Stimulated activated CD4-positive, alpha-beta T cell treated with anti-CD3 and anti-CD28 coated beads, Interleukin-1b, Interleukin-23, amount 100 ng/mL, for 1 hour (primary cell): ENCODE measurements at places on chromosomes 3 and 15.
A peak's percentile ranks its signal among the peaks of the same experiment; 100 is the strongest.

DNA sequence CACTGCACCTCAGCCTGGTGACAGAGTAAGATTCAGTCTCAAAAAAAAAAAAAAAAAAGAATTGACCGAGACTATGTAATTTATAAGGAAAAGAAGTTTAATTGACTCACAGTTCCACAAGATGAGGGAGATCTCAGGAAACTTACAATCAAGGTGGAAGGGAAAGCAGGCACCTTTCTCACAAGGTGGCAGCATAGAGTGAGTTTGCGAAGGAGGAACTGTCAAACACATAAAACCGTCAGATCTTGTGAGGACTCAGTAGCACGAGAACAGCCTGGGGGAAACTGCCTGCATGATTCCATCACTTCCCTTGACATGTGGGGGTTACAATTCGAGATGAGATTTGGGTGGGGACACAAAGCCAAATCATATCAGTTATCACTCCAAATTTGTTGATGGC is 380.9 kb downstream of the EDEM1 start:
- no peak for DNase-seq

DNA sequence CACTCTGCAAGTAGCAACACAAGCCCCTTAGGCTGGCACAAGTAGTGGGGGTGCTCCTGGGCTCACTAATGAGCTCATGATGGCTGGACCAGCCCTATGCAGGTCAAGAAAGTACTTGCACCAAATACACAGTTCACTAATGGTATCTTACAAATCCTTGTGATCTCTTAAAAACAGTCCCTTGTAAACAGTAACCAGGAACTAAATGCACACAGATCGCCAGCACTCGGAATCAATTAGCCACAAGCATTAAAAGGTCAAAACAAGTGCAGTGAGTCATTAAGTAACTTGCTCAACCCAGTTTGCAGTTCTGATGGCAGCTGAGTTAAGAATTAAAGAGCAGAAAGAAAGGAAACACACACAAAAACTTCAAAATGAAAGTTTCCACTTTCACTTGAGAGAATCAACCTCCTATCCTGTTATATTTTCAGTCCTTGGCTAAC is 43.2 kb downstream of the ARHGEF3 start:
- DNase-seq, result no peak

GRCh38 chr3:48688032-48688736 is 2.5 kb upstream of the NCKIPSD start:
- DNase-seq, result no peak

DNA sequence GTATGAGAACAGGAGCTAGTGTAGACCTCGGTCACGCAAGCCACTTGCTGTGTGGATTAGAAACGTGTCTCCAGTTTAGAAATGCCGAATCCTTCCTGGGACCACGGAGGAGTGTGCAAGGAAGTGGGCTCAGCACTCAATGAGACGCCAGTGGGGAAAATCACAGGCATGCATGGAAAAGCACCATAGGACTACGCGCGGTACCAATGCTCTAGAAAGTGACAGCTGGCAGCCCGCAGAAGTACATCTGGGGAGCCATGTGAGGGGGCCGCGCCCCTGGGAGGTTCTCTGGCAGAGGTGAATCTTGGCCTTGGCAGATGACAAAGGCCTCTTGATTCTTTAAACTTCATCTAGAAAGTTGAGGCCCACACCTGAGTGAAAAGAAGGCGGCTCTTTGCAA is 99.3 kb downstream of the LRRK1 start:
- no peak for DNase-seq

DNA sequence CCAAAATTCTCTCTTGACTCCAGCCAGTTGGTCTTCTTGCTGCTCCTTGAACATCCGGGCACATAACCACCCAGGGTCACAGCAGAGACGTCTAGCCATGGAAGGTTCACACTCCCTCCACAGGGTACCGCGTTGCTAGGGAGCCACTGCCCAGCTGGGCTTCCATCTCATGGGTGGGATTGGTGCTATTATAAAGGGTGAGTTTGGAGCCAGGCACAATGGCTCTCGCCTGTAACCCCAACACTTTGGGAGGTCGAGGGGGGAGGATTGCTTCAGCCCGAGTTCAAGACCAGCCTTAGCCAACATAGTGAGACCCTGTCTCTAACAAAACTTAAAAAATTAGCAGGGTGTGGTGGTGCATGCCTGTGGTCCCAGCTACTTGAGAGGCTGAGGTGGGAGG is 17.5 kb upstream of the SKOR1 start:
- DNase-seq, result no peak

GRCh38 chr3:123311201-123311600 is 109.5 kb downstream of the SEC22A start:
- no peak for DNase-seq

DNA sequence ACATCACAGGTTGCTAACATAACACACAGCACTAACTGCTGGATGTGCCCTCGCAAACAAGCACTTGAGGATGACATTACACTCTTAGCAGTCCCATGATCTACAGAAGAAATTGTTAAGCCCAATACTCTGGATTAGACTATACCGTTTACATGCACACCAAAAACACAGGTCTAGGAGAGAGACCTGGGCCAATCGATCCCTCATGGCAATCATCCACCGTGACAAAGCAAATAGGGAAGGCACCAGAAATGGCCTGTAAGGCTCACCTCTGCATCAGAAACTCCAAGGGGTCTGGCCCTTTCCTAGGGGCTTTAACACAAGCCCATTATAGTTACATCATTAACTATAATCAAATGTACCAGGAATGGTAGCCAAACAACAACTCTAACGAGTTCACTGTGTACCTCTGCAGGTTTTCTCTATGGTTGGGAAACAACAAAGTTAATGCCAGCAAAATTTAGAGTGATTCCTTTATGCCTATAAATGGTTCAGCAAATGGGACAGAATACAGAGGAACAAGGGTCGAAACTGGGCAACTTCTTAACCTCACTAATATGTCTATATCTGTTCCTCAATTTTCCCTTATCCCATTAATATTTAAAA is 18.5 kb downstream of the TRANK1 start:
- DNase-seq, result no peak

GRCh38 chr3:13040361-13041074 is 32.7 kb downstream of the IQSEC1 start:
- DNase-seq, result no peak

GRCh38 chr15:38818157-38818790 is 253.7 kb upstream of the RASGRP1 start:
- DNase-seq, result no peak

GRCh38 chr3:98699132-98699531 is 64.0 kb upstream of the ST3GAL6 start:
- DNase-seq, result no peak

DNA sequence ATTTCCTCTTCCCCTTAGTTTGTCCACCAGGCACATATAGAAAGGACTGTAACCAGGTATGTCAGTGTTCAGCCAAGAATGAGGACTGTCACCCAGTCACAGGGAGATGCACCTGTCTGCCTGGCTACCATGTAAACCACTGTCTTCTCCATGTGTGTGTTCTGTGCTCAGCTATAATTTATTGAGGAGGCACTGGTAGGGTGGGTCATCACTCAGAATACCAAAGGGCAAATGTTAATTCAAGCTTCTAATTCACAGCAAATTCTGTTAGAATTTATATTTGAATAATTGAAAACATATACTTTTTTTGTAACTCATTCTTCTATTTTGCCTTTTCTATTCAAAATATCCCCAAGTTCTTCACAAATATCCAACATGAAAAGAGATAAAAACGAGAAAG is 780.4 kb downstream of the MECOM start:
- DNase-seq, result no peak

- DNase-seq, result no peak
Measured at GRCh38 chr15:101543026-101543390, 53.5 kb upstream of the PCSK6 start.

GRCh38 chr15:56963710-56964109 is 45.3 kb downstream of the TCF12 start:
- DNase-seq, result no peak

- DNase-seq, result peak; percentile 66
Measured at GRCh38 chr15:68229386-68230156, at the start of gene CLN6. CLN6 (minus strand) TSS chr15:68229728; CDS start chr15:68229584, 144 bp downstream.

GRCh38 chr3:55094676-55095075 is 166.8 kb upstream of the LRTM1 start:
- DNase-seq, result no peak

- DNase-seq, result no peak
Measured at GRCh38 chr3:71237672-71238071, 345.9 kb downstream of the FOXP1 start.

DNA sequence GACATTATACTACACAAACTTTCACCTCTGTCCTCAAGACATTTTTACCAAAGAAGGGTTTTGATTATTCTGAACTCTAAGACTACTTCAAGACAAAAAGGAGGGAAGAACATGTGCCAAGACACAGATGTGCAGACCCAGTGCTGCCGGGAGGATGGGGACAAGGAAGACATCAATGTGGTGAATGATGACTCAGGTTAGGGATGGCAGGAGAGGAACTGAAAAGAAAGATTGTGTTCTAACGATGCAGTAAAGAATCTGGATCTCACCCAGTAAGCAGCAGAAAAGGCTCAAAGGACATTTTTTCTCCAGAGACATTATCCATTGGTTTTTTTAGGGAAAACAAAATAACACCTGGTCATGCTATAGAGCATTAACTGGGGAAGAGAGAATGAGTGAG is 449.9 kb upstream of the NR2F2 start:
- no peak for DNase-seq

DNA sequence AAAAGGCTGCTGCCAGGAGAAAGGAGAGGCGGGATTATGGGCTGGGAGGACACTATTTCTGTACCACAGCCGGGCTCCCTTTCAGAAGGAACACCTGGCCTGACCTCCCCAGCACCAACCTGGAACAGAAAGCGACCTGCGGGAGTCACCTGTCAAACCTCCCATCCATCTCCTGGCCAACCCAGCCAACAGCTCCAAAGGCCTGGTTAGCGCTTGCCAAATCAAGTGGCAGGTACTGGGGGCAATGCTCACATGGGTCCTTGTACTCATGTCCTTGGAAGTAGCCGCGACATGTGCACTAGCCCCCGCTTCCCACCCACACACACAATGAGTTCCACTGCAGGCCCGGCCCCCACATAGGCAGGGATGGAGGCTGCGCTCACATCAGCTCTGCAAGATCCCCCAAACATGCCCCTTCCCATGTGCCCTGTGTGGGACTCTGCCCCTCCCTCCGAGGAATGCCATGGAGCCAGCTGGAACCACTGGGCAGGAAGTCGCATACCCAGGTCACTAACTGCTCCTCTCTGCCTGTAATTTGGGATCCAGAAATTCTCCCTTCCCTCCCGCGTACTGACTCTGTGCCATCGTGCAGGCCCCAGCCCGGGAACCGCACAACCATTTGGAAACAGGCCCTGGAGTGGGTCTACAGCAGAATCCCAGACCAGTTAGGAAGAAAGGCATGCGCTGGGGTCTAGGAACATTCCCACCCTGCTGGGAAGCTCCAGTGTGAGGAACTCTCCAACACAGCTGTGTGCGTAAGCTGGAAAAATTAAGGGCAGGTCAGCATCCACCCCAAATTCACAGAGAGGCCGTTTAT is 98.9 kb downstream of the LRIG1 start:
- DNase-seq, result no peak

DNA sequence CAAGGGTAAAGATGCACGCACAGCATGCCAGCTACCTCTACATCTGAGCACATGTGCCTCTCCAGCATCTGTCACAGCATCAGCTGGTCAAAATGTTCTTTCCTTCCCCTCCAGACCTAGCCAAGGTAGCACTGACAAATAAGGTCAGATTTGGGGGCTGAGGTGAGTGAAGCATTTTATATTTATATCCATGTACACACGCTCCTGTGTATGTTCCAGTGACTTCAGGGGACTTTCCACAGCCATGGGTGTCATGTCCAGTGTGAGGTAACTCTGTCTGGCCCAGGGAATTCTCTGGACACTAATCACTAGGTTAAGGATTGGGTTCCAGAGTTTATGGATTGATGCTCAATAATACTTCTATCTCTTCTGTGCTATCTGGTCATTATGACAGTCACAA is 165.2 kb upstream of the TP63 start:
- no peak for DNase-seq

DNA sequence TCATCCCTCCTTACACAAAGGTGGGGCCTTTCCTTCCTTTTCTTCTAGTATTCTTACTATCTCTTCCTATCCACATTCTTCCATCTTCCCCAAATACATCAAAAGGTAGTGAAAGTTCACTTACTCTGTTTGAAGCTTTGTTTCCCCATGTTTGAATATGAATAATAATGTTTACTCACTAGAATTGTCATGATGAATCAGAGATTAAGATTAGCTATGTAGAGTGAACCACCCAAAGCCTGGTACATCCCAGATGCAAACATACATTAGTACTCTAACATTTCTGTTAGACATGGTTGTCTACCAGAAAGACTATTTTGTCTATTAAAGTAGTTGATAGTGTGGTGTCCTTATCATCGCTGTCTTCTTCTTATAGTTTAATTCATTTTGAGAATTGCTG is 327.1 kb upstream of the TBC1D5 start:
- no peak for DNase-seq

GRCh38 chr15:64051407-64052259 is 5.3 kb upstream of the DAPK2 start:
- DNase-seq, result no peak

DNA sequence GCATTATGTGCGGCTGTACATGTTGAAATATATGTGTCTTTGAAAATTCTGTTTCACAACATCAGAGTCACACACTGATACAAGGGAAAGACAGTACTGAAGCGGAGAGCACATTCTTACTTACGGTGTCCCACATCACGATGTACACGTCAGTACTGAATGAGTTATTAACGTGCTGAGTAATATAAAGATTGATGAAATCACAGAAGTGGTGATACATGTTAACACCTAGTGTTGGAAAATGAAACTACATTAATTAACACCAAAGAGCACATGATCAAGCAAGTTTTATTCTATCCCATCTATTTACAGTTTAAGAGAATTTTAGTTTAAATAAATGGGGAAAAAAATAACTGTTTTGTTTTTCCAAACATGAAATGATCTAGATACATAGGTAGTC is 15.6 kb downstream of the EOGT start:
- DNase-seq, result no peak

GRCh38 chr3:141542989-141543388 is 56.2 kb downstream of the RASA2 start:
- DNase-seq, result no peak

- DNase-seq, result no peak
Measured at GRCh38 chr15:25677719-25678499, 185.2 kb downstream of the ATP10A start.

DNA sequence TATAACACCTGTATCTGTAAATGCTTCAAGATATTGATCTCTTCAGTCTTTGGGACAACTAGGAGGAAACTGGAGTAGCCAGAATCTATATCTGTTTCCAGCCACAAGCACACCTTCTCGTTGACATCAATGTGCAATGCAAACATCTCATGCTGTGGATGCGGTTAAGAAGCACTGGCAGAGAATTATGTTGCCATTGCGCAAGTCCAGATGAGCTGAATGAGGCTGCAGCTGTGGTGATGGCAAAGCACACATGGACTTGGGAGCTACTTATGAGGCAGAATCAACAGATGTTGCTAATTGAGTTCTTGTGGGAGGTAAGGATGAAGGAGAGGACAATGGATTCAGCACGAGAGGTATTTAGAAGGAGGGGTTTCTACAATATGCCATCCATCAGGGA is 90.9 kb downstream of the STRIT1 start:
- no peak for DNase-seq

GRCh38 chr3:155741101-155741500 is 3.8 kb downstream of the PLCH1 start:
- no peak for DNase-seq

GRCh38 chr15:52117549-52117948 is 5.0 kb upstream of the BCL2L10 start:
- DNase-seq, result no peak

- no peak for DNase-seq
Measured at GRCh38 chr15:51186181-51186705, 91.5 kb upstream of the TNFAIP8L3 start.

- DNase-seq, result no peak
Measured at GRCh38 chr3:128825117-128825725, 54.2 kb upstream of the ACAD9 start.
